ENCODE measurements at places on chromosomes 1 and 21.
A peak's percentile ranks its signal among the peaks of the same experiment; 100 is the strongest.

- DNase-seq, result no peak
Measured at GRCh38 chr1:23114424-23115079, 54.1 kb downstream of the LUZP1 start.

- DNase-seq, result no peak
Measured at GRCh38 chr1:76998582-76999223, 131.4 kb downstream of the ST6GALNAC5 start.

DNA sequence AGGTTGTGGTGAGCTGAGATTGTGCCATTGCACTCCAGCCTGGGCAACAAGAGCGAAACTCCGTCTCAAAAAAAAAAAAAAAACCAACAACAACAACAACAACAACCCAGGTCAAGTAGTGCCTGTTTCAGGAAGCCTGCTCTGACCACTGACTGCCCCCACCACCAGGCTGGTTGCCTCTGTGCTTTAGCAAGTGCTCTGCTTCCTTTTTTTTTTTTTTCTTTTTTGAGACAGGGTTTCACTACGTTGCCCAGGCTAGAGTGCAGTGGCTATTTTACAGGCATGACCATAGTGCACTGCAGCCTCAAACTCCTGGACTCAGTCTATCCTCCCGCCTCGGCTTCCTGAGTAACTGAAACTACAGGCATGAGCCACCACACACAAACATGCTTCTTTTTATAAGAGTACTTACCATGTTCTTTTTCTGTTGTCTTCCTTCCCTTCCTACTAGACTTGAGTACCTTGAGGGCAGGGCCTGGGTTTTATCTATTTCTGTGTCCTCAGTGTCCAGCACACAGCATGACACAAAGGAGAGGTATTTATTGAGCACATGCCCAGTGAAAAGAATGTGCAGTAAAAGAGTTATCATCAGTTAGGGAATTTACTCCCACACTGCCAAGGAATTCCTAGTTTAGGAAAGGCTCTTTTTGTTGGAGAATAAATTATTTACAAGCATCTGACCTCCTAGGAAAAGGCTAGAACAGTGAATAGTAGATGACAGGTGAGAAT is 9.9 kb upstream of the COA7 start:
- no peak for DNase-seq

DNA sequence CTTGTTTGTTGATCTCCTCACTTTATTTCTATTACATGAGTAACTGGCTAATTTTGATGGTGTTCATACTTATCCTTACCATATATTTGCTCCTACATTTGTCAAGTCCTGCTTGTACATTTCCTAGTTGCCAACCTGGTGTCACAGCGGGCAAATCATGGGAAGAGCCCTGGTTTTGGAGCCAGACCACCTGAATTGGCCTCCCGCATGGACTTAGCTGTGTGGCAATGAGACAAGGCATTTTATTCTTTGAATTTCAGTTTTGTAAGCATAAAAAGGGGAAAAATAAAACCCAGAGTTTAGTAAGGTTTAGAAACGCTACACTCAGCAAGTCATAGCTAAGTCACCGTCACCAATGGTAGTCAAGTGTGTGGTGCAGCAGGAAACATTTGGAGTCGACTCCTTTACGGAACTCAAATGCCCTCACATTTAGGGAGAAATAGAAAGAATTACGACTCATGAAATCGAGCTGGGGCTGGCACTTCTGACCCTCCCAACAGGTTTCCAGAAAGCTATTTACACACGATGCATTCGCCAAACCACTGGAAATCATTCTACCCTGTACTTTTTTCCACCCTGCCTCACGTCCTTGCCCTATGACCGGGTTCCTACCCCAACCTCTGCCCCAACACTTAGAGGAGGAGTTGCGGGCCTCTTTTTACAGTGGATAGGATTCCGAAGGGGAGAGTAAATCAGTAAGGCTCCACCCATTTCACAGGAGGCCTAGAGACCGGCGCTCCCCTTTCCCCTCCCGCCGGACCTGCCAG is 492 bp upstream of the PGM1 start:
- peak; percentile 63 for DNase-seq

- no peak for DNase-seq
Measured at GRCh38 chr1:46041551-46041950, 90.9 kb downstream of the PIK3R3 start.

GRCh38 chr1:180193141-180194047 is 36.7 kb upstream of the LHX4 start:
- no peak for DNase-seq

- no peak for DNase-seq
Measured at GRCh38 chr1:96980448-96980847, 258.9 kb downstream of the PTBP2 start.

DNA sequence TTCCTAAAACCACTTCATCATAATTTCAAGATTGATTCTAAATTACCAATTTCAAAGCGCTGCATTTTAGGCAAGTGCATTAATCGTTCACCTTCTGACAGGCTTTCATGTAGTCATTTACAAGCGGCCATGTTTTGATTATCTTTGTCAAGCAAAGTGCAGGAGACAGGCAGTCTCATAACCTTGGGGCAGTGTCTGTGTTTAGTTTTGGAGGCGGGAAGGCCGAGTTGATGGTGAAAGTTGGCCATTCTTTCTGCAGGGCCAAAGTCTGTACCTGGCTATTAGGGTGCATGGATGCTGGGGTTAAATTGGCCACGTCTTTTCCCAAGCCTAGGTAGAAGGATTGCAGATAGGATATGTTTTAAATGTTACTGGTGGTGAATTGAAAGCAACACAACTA is 2.9 kb downstream of the AGPAT3 start:
- no peak for DNase-seq

GRCh38 chr1:41442697-41443251 is 41.7 kb downstream of the EDN2 start:
- no peak for DNase-seq

DNA sequence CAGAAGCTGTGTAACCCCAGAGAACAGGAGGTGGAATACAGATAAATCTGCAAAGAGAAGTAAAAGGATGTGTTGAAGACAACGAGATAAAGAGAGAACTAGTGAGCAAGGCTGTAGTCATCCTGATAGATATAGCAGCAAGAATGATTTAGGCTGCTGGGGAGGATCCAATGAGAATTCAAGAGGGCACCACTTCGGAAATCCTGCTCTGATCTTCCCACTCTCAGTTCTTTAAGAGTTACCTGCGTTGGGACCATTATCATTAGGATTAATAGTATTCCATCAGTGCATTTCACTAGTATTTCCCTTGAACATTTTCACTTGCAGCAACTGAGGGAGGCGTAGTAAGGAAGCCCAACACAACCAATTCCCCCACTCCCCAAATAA is at the start of gene BRINP3:
Gene BRINP3, minus strand, starts transcription at position 103 of the 387 bp plus-strand sequence.
- no peak for DNase-seq

DNA sequence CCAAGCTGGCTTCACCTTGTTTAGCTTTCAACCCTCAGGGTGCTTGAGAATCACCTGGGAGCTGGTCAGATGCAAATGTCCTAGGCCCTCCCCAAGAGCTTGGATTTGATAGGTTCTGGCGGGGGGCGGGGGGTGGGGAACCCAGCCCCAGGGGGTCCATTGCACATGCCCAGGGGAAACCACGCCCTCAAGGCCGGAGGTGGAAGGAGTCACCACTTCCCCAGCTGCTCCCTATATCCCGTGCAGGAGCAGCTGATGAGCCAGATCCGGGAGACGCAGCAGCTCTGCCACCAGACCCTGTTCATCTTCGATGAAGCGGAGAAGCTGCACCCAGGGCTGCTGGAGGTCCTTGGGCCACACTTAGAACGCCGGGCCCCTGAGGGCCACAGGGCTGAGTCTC is 5.8 kb downstream of the TOR3A start:
- DNase-seq, result no peak

DNA sequence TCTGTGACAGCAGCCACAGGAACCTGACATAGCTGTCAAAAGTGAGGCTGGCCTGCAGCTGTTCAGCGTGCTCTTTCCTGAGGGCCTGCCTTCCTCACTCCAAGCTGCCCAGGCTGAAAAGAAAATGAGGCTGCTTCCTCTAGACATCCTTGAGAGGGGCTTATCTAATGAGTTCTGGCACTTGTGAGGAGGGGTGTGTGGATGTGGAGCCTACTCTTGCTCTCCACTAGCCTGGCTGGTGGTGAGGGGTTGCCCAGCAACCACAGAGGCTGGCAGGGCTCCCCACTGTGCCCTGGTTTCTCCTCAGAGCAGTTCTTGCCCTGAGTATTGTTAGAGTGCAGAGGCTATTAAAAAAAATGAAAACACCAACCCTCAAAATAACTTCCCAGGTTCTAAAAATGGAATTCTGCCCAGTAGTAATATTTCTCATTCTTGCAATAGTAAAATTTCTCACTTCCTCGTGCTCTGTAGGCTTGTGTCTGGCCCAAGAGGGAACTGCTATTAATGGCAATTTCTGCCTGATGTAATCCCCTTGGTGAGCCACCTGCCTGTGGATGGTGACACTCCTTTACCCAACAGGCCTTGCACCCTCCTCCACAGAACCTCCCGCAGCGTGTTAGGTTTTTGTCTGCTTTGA is 52.6 kb upstream of the EPS8L3 start:
- DNase-seq, result no peak

GRCh38 chr1:40532844-40533424 is 1.5 kb downstream of the ZNF684 start:
- peak; percentile 47 for DNase-seq

- no peak for DNase-seq
Measured at GRCh38 chr1:9827558-9828185, 3.9 kb upstream of the CLSTN1 start.

DNA sequence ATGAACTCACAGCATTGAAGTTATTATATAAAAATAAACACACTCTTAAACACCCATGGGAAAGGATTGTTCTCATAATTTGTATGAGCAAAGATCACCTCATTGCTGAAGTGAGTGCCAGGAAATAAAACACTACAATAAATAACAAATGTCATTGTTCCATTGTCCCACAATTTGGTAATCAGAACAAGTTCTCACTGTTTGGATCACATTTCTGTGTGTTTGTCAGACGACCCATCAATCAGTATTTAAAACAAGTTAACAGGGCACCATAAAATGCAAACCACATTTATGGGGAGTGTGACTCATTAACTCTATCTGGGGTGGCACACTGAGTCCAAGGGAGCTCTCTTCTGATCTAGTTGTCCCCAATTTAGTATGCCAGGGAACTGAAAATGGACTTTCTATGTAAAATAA is 124.5 kb downstream of the PTPRC start:
- DNase-seq, result no peak
